Gastroesophageal sphincter (tissue), 4 donors: ENCODE measurements at places on chromosomes 6 and 20. TPM values are rescaled to one million over a fixed set of nuclear protein-coding genes. Genes with fewer than 3 reads are reported as not detected.

Gene SH3BGRL2
- 32.6 TPM for total RNA-seq

Gene FAM209A
- not detected for total RNA-seq

Gene FRS3
- total RNA-seq: 3.6 TPM

Gene TRPC4AP
- total RNA-seq: 53.5 TPM

Gene HLA-DRB1
- 80.2 TPM for total RNA-seq

Gene NRSN1
- 0.15 TPM for total RNA-seq

Gene TMEM170B
- 8.2 TPM for total RNA-seq
